ENCODE measurements at places on chromosomes 5 and 9. TPM values are rescaled to one million over a fixed set of nuclear protein-coding genes. Genes with fewer than 3 reads are reported as not detected.

Gene PCDHA9
- not detected for total RNA-seq

Gene EIF4E1B
- not detected for total RNA-seq

Gene CARD9
- total RNA-seq, result 0.57 TPM

Gene TMEFF1
- total RNA-seq, result not detected

Gene PCDH12
- total RNA-seq, result 1.9 TPM

Gene IFNK
- not detected for total RNA-seq

Gene SLC44A1
- 44.6 TPM for total RNA-seq

Gene GRXCR2
- total RNA-seq, result not detected

Gene TMEM232
- total RNA-seq, result 1.1 TPM

Gene SHOC1
- total RNA-seq, result 5.8 TPM

Gene KIF4B
- total RNA-seq, result not detected

GRCh38 chr9:115540091-115540490 is 422.1 kb upstream of the TNC start:
- DNase-seq, result no peak

- DNase-seq, result no peak
These were observed 1.6 kb downstream of the SCAI start for GRCh38 chr9:125141751-125142150.

DNA sequence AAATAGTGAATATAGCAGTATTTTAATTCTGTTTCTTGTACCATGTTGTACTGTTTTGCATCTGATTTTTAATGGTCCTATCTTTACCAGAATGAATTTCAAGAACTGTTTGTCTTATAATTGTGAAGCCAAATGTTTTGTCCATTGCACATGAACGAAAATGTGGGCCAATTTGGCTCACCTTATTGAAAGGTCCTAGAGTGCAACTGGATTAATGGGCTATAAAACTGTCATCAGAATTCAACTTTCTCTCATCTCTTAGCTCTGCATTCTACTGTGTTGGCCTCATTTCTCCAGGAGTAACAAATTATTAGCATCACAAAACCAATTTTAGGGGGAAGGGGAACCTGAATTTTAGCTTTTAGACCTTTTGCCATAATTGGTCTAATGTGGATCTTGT is 179.4 kb upstream of the NUDT12 start:
- no peak for DNase-seq

- no peak for DNase-seq
These were observed 16.4 kb downstream of the SLCO4C1 start for GRCh38 chr5:102279711-102280110.

- DNase-seq, result no peak
These were observed 6.4 kb downstream of the LMBRD2 start for GRCh38 chr5:36145311-36145710.

GRCh38 chr9:9749591-9749990 is 863.2 kb downstream of the PTPRD start:
- no peak for DNase-seq

DNA sequence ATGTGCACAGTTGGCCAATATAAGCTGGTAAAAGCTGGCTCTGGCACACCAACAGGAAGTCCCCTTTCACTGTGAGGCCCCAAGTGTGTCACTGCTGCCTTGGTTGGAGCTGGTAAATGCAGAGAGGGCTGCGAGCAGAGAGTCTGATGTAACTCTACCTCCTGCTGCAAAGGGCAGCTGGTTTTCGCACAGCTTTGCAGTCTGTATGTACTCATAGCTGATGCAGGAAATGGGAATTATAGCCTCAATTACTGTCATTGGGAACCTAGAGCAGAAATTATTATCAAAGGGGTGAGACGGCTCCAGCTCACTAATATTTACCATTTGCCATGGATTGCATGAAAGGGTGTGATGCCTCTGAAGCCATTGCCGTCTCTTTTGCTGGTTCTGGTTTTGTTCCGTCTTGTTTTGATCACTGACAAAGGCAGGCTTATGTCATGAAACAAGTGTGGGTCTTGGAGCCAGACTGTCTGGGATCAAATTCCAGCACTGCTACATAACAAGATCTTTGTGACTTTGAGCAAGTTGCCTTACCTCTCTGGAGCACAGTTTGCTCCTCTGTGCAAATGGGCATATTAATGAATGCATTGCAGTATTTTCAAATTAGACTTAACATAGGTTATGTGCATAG is 124.3 kb upstream of the SLC25A48 start:
- no peak for DNase-seq

DNA sequence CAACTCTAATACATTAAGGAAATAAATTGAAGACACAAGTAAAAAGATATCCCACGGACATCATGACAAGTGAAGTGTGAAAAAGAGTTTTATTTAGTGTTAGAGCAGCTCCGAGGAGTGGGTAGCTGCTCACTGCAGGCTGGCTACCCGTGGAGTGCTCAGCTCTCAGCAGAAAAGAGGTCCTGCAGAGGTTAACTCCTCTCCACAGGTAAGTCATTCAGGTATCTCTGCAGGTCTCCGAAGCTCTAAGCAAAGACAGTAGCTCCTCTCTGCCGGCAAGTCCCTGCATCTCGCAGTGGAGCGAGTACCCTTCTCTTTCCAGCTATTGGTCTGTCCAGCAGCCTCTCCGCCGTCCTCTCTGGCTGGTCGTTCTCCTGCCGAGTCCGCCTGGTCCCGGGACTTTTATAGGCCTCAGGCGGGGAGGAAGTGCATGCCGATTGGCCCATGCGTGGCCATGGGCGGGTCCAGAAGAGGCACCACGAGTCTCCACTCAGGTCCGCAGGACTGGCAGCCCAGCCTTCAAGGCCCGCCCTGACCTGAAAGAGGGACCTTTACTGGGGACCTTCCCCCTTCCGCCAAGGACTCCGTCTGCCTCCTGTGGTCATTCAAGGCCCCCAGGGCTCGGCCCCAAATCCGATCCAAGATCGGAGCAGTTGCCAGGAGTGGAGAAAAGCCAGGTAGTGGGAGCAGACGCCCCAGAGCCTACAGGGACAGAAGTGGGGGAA is 29.9 kb downstream of the BTNL9 start:
- no peak for DNase-seq

- DNase-seq, result no peak
These were observed 10.4 kb upstream of the SLC34A1 start for GRCh38 chr5:177373806-177374205.

GRCh38 chr9:35313916-35314315 is 152.1 kb downstream of the UNC13B start:
- no peak for DNase-seq

DNA sequence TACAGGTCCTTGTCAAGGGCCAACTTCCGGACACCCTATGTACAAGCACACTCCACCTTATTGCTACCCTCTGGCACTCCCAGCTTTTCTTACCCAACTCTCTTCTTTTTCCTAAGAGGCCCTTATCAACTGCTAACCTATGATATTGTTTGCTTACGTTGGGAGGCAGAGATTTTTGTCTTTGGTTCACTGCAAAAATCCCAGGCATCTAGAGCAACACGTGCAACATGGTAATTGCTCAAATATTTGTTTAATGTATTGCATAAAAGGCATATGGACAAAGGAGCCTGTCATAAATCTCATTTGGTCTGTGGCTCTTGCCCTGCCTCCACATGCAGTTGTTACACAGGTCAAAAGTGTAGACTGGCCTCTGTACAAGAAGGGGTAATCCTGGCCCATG is 35.8 kb upstream of the ATP10B start:
- DNase-seq, result no peak

DNA sequence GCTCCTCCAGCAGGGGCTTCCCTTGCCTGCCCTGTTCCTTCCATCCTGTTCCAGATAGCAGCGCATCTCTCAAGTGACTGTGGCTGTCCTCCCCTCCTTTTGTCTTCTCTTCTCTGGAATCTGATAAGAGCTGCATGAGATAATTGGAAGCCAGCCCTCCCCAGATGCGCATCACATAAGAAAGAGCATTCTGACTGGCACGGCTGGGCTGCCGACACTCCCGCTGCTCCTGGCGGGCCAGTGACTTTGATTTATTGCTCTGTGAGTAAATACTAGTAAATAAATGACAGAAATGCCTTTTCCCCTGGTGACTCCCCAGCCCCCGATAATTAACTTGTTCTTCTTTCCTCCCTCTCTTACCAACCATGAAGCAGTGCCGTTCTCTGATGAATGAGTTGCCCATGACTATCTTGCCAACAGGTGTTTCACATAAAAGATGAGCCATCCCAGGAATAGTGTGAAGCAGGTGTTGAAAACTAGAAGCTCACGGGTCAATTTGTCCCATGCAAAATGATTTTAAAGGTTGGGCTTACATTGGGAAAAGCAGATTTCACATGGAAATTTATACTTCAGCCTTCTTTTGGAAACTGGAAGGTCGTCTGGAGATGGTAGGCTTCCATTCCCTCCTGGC is 212.3 kb downstream of the ERCC6L2 start:
- DNase-seq, result no peak

- DNase-seq, result no peak
These were observed 78.1 kb downstream of the NDUFAF2 start for GRCh38 chr5:61023131-61023530.

- DNase-seq, result no peak
These were observed 115.9 kb upstream of the DAPK1 start for GRCh38 chr9:87381746-87382145.

GRCh38 chr9:132461281-132461896 is 51.4 kb downstream of the CFAP77 start:
- no peak for DNase-seq

GRCh38 chr9:133115604-133116345 is 5.3 kb downstream of the RALGDS start:
- DNase-seq, result no peak

DNA sequence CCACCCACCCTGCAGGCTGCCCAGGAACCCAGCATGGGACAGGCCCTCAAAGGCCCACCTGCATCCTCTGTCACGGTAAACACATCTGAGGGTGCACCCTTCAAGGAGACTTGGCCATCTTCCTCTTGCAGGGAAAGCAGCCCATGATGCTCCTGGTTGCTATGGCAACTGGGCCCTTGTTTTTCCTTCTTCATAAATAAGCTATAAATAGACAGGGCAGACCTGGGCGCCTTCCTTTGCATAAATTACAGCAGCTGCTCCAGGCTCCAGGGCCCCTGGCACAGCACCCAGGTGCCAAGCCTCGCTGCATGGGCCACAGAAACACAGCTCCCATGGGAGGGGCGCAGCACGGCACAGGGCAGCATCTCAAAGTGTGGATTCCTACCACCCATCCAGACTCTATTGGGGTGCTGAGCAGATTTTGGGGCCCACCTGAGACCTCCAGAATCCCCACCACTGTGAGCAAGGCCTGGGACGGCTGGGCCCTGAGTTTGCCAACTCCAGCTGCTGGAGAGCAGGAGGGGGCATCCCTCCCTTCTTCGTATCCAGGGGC is 5.8 kb upstream of the PSMB7 start:
- no peak for DNase-seq

GRCh38 chr9:36725777-36726356 is 153.2 kb downstream of the MELK start:
- DNase-seq, result no peak

- no peak for DNase-seq
These were observed 19.3 kb downstream of the CORO2A start for GRCh38 chr9:98173181-98173580.

DNA sequence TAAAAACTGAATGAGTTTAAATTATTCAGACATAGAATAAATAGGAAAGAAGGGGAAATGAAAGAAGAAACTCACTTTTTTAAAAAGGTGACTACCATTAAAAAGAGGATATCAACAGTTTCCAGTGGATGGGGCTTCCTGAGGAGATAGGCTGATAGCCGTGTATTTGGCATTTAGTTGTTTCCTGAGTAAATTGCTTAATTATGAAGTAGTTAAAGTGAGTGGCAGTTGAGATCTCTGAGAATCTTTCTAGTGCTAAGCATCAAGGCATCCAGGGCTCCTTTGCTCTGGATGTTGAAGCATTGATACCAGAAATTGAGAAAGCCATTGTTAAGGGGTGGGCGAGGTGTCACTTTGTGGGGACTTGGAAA is 2.7 kb downstream of the TNFAIP8 start:
- no peak for DNase-seq

DNA sequence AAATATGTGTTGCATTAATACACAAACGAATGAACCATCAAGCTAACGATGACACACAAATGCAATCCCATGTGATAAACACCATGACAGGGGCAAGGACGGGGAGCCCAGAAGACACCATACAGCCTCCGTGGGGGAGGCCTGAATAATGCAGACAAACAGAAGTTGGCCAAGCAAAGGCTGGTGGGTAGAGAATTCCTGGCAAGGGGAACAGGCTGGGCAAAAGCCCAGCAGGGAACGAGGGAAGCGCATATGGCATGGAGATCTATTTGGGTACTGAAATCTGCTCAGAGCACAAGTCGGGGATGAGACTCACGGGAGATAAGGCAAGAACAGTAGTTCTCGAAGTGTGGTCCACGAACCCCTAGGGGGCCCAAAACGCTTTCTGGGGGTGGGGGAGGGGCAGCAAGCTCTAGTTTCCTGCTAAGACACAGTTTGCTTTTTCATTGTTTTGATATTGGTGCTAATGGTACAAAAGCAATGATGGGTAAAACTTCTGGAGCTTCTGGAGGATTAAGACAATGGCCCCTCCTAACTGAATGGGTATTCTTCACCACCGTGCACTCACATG is 42.9 kb upstream of the FBXW11 start:
- no peak for DNase-seq

DNA sequence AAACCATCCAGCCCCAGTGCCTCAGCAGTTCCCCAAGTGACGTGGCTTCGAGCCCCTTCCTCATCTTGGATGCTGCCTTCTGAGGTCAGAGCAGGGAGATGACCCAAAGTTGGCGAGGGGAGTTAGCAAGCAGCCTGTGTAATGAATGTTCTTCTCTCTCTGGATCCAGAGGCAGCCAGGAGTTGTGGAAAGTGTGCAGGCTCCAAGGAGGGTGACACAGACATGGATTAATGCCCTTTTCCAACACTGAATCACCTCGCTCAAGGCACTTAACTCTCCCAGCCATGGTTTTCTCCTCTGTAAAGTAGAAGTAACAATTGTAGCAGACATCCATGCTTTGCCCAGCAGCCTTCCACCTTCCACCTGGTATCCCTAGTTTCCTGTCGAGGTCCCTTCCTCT is 64.6 kb upstream of the HAND1 start:
- DNase-seq, result no peak

DNA sequence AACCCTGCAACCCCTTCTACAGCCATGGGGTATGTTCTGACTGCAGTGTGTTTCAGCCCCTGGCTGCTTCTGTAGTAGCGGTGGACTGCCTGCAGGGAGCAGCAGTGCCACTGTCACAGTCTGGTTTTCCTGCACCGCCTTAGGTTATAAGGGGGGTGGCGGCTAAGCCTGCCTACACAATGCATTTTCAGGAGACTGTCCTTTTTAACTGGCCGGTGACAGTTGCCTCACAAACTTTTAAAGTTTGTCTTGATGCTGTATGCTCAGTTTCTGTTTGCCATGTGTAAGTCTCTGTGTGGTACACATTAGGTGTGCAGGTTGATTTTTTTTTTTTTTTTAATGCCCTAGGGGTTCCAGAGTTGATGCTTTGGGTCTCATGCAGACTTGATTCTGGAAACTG is 53.0 kb downstream of the NUP214 start:
- peak; percentile 7 for DNase-seq

GRCh38 chr5:180043377-180043776 is 28.2 kb downstream of the RNF130 start:
- DNase-seq, result no peak

DNA sequence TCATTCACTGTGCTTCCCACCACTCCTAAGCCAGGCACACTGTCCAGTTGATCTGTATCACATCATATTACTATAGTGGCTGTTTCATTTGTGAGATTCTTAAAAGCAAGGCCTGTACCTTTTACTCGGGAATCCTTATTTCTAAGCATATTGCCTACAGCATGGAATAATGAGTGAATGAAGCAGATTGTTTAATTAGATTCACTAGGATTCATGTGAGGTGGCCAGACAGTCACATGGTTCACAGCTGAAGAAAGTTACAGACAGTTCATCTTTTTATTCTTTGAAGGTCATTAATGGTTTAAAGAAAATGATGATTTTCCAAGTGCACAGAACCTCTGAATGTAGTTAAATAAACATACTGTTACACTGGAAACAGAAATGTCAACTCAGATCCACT is 24.3 kb upstream of the SEMA6A start:
- no peak for DNase-seq

GRCh38 chr5:150505816-150506215 is 2.1 kb upstream of the NDST1 start:
- no peak for DNase-seq

All from esophagus squamous epithelium (tissue), 5 donors.